ENCODE measurements at places on chromosomes 6 and 20.

DNA sequence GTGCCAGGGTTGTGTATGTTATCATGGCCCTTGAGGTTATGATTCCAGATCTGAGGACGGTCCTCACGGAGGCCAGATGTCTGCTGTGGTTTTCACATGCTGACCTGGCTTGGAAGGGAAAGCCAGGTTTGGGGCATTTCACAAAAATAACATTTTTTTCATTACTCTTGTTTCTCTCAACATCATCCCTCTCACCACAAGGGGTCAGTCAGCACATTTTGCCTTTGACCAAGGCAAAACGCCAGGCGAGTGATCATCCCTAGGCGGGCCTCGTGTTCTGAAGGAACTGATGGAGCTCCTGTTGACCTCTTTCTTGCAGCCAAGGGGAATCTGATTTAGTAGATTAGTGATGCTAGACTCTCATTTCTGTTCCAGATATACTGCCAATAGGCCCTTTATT lies 133.5 kb downstream of the TBC1D7 start:
- no peak for DNase-seq

DNA sequence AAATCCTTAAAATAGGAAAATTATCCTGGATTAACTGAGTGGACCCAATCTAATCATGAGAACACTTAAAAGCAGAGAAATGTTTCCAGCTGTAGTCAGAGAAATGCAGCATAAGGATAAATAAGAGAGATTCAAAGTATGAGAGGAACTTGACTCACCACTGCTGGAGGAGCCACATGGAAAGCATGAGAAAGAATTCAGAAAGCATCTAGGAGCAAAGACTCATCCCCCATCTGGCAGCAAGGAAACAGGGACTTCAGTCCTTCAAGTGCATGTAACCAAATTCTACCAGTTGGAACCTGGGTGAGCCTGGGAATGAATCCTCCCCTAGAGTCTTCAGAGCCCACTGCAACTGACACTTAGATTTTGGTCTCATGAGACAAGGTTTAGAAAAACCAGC lies 33.7 kb downstream of the RNF146 start:
- DNase-seq: no peak

DNA sequence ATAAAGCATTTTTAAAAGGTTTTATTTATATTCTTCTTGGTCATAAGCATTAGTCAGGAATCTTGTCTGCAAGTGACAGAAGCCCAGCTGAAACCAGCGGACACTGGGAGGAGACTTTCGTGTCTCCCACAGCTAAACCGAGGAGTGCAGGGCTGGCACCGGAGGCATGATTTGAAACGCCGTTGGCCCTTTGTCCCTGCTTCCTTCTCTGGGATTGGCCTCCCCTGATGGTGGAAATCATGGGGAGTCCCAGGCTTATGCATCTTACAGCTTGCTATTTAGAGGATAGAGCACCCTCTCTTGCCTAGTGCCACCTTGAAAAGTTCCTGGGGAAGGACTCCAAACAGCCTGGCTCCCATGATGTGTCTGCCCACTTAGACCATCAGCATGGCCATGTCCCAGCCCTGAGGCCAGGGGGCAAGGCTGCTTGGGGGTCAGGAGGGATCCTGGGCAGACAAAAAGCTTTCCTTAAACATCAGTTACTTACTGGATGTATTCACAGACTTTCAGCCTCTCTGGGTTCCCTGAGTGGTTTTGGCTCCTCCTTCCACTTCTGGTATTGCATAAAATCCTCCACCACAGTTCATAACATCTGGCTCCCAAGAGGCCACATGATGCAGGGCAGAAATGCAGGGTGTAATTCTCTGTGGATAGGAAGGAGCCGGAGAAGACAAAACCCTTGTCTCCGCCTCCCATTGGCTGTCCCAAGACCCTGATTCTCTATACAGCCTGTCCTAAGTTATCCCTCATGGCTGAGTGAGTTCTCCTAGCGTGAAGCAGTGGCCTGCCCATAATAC lies 49.3 kb upstream of the INSM1 start:
- no peak for DNase-seq

- no peak for DNase-seq
Observed at GRCh38 chr6:167094820-167095637, 27.9 kb upstream of the CCR6 start.

DNA sequence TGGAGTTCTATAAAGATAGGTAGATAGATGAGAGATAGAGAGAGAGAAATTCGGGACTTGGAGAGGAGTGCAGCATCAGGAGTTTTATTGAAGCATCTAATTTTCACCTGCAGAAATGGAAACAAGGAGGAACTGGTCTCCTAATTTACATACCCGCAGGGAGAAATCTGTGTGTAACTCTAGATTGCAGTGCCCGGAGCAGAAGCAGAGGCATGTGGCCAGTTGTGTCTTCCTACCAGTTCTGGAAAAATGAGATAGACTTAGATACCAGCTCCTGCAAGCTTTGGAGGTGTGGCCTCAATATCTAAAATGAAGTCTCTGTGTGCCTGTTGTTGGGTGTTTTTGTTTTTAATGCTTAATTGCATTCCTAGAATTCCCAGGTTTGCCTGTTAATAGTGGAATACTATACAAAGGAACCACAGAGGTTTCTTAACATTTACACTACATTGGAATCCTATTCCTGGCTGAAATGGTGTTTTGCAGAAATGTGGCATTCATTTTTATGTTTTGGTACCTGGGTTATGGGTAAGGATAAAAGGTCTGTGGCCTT lies 57.4 kb downstream of the DTD1 start:
- DNase-seq: no peak

GRCh38 chr6:90003941-90004340 lies 109.7 kb downstream of the GJA10 start:
- DNase-seq: no peak

- no peak for DNase-seq
Observed at GRCh38 chr20:18176318-18176785, 38.7 kb downstream of the KAT14 start.

DNA sequence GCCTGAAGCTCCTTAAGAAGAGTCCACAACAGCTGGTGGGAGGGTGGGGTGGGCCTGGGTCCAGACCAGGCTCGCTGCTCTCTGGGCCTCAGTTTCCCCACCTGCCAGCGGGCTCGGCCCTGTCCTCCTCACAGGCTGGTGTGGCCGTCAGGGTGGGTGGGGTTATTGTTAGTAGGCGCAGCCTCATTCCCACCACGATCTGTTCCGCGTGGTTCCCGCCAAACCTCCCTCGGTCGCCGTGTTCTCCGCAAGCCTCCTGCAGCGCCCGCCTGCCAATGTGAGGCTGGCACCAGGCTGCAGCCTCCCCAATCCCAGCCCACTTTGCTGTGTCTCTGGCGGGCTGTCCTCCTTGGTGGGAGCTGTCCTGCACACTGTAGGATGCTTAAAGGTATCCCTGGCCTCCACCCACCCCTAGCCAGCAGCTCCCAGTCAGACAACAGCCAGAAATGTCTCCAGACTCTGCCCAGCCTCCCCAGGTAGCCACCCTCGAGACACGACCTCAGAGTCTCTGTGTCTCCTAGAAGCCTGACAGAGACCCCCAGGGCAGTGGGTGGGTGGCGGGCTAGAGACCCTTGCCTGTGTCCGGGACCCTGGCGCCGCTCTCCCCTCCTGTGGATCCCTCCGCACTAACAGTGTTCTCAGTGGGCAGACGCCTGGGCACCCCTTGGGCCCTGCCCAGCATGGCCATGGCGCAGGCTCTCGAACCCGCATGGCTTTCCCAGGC lies 15.3 kb downstream of the SLC17A9 start:
- no peak for DNase-seq

DNA sequence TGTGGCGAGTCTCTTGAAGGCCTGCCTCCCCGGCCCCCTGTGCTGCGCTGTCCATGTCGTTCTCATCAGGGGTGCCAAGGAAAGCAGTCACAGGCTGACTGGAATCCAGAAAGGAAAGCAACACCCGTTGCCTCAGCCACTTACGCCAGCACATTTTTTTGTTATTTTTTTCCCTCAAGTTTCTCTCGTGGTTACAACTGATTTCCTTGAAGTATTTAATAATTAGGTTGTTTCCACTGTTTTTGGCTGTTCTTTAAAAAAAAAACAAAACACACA lies 17.9 kb upstream of the SLC22A1 start:
- no peak for DNase-seq

DNA sequence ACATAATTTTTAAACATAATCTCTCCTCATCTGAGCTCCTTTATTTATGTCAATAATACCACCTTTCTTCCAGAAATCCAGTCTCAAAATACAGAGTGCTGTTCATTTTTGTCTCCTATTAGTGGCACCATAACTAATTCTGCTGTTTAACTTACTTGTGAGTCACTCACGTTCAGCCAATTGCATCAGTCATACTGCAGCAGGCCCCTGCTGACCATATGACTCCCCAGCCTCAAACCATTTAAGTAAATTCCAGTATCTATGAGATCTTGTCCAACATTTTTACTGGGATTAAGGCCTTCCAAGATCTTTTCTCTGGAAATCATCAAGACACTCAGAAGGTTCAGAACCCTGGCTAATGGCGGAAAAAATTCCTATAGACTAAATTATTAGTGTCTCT lies 982.2 kb upstream of the MAP3K7 start:
- no peak for DNase-seq

DNA sequence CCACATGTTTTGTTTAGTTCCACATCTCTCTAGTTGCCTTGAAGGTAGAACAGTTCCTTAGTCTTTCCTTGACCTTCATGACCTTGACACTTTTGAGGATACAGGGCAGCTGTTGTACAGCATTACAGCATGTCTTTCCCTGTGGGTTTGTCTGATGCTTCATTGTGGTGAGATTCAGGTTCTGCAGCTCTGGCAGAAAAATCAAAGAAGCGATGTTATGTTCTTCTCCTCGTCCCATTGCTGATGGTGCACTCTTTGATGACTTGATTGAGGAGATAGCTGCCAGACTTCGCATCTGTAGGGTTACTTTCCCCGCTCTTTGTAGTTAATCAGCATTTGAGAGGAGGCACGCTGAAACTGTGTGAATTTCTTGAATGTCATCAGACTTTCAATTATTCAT lies 12.0 kb downstream of the CEBPB start:
- DNase-seq: no peak

DNA sequence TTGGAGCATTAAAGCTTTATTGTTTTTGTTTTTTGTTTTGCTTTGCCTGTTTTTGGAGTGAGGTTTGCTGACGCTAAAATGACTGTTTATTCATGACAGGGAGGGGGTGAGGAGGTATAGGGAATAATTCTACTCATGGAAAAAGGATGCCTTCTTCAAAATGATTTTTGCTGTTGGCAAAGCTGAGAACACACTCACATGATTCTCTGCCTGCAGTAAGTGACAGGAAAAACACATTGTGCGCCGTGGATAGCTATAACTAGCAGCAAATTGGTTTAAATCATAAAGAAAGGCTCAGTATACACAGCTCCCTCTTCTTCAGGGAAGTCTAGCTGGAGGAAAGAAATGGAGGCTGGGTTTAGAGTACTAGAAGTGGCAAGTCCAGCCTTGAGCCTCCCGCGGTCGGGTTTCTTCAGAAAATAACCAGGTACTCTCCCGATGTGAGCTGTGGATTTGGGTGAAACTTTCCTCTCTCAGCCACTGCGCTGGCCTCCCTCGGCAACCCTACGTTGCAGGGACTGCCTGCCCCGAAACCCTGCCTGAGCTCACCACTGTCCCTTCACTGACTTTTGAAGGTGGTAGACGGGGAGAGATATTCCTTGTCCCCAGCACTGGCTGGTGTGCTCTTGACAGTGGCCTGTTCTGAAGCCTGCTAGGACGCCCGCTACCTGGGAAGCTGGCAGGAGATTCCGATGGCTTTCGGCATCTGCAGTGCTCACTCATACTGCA lies 278.2 kb downstream of the NRN1 start:
- no peak for DNase-seq

DNA sequence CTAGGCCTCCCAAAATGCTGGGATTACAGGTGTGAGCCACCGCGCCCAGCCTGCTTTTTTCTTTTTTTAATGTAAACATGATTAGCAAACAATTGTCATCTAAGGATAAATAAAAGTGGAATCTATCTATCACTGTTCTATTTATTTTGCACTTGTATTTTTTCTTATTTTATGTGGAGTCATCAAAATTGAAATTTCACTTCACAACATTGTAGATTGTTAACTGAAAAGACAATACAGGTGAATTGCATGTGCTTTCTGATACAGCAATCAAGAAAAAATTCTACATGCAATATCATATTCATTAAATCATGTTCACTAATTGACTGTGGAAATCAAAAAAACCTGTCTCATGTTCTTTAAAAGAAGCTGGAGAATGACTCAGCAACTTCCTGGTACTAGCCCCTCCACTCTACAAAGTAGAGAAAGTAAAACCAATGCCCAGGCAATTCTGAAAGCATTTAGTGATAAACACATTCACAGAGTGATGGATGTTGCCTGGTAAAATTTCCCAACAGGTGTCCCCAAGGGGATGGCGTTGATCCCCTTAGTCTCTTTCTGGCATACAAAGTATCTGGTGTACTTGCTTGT lies 10.7 kb upstream of the RFX6 start:
- no peak for DNase-seq

GRCh38 chr6:100458841-100459591 lies 5.7 kb downstream of the SIM1 start:
- no peak for DNase-seq

GRCh38 chr6:138403324-138403800 lies 661 bp upstream of the HEBP2 start:
- peak; percentile 17 for DNase-seq

- no peak for DNase-seq
Observed at GRCh38 chr6:88134575-88134974, 31.6 kb downstream of the CNR1 start.

GRCh38 chr6:136464148-136464547 lies 86.1 kb downstream of the MAP7 start:
- DNase-seq: no peak

GRCh38 chr20:14951707-14952418 lies 614.5 kb upstream of the FLRT3 start:
- DNase-seq: no peak

DNA sequence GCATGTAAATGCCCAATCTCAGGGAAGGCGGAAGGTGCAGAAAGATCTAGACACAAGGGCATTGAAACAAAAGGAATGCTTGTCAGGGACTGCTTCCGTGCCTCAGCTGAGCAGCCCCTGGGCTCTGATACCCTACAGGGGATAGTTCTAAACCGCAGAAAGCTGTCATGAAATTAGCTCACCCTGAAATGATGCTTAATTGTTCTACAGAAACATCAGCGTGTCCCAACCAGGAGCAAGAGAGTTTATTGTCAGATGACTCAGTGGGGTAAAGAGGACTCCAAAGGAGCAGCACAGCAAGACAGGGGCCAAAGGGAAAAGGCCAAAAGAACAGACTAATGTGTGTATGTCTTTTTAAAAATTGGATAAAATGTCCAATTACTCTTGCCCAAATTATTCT lies 258.4 kb upstream of the JARID2 start:
- DNase-seq: no peak

DNA sequence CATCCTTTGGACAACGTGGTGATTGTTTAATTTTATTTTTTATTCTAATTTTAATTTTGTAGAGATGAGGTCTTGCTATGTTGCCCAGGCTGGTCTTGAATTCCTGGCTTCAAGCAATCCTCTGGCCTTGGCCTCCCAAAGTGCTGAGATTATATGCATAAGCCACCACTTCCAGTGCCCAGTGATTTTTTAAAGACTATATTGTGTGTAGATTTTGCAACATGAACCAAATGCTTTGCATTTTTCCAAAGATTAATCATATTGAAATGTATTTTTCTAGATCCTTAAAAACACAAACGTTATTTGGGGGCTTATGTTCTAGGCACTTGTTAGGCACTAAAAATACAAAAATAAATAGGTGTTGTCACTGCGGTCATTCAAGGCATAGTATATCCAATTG lies 117.6 kb upstream of the CCN2 start:
- DNase-seq: no peak
